Right cardiac atrium (tissue), 5 donors: ENCODE measurements at places on chromosomes 6 and 20. TPM values are rescaled to one million over a fixed set of nuclear protein-coding genes. Genes with fewer than 3 reads are reported as not detected.

DNA sequence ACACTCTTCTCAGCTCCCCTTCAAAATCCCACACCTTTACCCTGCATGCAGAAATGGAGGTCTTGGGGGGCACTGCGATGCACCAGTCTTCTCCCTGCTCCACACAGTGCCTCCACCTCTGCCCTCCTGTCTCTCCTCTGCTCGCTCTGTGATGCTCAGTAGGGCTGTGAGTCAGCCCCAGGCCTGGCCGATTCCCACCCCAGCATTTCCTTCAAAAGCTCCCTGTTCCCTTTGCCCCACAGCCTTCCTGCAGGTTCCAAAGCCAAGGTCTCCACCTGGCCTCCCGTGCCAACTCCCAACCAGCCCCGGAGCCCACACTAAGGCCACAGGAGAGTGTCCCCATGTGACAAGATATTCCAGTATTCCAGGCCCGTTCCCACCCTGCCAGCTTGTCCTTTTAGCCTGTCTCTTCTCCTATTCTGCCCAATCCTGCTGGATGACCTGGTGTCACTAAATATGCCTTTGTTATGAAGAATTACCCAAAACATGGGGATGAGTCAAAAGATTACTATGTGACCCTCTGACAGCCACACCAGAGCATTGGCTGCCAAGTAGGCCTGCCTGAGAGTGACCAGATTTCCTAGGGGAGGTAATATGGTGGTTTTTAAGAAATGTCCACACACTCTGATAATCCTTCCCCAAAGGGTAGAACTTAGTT lies 118.9 kb upstream of the NXT1 start:
- DNase-seq: no peak

DNA sequence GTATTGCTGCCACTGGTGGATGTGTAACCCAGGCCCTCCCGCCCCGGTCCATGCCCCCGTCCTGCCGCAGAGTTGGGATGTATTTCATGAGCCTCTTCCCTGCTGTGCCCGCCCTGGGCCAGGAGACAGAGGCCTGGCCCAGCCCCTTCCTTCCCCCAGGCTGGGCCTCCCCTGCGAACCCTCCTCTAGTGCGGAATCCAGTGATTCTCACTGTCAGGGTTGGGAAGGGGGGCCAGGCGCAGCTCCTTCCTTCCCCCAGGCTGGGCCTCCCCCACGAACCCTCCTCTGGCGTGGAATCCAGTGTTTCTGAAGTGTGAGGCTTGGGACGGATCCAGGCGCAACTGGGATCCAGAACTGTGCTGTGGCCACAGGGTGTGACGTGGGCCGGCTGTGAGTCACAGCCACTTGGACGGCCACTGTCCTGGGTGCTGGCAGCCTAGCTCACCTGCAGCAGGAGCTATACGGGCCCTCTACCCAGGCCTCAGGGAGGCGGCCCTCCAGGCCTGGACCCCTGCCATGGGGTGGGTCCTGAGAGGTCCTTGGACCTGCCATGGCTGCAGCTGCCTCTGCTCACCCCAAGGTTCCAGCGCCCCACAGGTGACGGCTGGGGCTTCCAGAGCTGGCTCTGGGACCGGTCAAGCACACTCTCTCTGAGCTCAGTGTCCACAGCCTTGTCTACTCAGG lies 28.3 kb downstream of the COL20A1 start:
- peak; percentile 92 for DNase-seq

DNA sequence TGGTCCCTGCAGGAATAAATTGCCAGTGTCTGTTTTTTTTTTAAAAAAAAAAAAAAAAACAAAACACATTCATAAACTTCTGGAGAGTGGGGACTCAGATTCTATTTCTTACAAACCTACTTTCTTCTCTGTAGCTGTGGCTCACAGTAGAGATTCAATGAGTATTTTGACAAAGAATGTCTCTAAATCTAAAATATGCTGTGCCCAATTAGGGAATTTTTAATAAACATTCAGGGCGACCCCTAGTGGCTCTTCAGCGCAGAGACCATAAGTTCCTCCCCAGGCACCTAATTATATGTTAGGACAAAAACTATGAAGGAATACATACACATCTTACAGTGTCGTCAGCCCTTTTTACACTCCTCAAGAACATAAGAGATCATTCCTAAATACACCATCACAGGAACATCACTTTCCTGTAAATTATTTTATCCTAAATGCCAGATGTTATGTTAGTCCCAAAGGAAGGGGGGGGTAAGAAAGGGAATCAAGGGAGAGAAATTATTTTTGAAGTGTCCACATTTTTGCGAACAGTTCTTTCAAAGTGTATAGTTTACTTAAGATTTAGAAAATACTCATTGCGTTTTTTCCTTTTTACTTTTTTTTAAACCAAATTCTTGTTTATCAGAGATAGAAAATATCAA lies 21.8 kb upstream of the NAA20 start:
- no peak for DNase-seq

DNA sequence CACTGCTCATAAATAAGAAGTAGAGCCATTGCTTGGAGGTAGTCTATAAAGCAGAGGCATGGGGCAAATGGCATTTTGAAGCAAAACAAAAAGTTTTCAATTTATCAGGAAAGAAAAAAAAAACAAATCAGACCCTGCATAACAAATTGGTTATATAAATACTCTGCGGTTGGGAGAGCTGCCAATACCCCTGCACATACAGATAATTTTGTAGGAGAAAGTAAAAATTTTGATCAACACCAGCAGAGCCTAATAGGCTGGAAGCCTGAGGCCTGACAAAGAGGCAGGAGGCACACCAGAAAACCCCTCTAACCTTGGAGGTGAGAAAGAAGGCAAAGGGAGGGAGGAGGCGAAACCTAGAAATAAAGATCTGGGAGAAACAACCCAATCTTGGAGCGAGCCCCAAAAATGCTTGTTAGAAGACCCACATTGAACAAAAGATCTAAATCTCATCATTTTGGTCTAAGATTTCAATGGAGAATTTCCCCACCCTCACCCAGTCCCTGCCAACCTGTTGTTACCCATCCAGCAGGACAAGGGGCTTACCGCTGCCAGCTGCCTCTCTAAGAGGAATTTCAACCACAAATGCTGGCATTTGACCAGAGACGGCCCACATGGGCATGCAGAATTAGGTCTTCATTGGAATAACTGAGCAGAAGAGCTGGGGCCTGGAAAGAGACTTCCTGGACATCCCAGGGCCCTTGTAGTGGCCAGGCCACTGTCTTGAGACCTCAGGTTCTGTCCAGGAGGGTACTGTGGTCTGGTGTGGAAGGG lies 28.4 kb downstream of the FOXA2 start:
- no peak for DNase-seq

- DNase-seq: no peak
Measured at GRCh38 chr6:53790886-53791285, 3.9 kb upstream of the LRRC1 start.

The LZTS3 gene
- polyA plus RNA-seq: 16.8 TPM
